ENCODE measurements at places on chromosomes 7 and 10. TPM values are rescaled to one million over a fixed set of nuclear protein-coding genes. Genes with fewer than 3 reads are reported as not detected.

DNA sequence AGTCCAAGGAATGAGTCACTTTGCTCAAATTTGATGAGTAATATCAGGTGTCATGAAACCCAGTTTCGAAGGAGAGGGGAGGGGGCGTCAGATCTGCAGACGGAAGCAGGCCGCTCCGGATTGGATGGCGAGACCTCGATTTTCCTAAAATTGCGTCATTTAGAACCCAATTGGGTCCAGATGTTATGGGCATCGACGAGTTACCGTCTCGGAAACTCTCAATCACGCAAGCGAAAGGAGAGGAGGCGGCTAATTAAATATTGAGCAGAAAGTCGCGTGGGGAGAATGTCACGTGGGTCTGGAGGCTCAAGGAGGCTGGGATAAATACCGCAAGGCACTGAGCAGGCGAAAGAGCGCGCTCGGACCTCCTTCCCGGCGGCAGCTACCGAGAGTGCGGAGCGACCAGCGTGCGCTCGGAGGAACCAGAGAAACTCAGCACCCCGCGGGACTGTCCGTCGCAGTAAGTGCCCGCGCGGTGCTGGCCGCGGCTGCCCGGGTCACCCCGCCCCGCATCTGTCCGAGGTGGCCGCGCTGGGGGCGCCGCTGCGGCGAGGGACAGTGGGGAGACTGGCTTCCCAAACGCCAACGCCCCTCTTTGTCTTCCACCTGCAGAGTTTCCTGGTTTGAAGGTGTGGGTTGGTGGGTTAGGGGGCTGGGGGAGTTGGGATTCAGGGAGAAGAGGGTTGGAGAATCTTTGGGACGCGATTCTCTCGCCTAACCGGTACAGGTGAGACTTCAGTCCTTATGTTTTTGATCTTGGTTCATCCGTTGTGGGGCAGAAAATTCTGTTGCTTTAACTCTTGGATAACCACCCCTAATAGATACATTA lies at the start of gene TAC1:
Gene TAC1, plus strand, starts transcription at position 351 of the 829 bp plus-strand sequence. CDS start 527 bp downstream, outside the sequence.
- no peak for DNase-seq

GRCh38 chr7:91280185-91280584 lies 16.0 kb downstream of the FZD1 start:
- no peak for DNase-seq

DNA sequence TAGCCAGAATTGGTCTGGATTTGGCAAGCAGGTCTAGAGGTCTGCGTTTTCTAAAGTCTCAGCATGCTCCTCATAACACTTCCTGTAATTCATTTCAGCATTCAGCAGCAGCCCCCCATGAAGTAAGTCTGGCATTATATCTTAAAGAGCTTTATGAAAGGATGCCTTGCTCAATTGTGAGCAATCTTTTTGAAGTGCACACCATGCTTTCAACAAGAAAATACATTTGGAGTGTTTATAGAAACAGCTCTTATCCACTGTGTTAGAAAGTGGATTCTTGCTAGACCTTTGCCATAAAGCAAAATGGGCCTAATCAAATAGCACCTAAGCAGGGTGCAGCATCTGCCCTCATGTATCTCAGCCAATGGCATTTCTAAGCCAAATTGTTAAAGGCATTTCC lies 378.0 kb upstream of the AKR1E2 start:
- DNase-seq: no peak

PNLIPRP1 gene
- total RNA-seq: not detected

DNA sequence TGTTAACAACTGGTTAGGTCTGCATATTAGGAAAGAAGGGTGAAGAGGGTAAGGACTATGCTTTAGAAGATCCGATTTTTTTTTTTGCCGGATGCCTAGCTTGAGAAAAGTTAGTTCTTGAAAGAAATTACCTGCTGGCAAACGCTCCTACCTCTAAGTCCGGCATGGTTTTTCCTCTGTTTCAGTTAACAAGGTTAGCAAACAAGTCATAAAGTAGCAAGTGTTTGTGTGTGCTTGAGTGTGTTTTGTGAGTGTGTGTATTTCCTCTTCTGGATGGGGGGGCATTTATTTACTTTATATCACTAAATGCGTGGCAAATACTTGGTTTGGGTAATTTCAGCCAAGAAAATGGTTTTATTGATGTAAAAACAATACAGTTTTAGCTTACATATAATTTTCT lies 195.6 kb downstream of the SUGCT start:
- DNase-seq: no peak

AGR3 gene
- total RNA-seq: not detected

DNA sequence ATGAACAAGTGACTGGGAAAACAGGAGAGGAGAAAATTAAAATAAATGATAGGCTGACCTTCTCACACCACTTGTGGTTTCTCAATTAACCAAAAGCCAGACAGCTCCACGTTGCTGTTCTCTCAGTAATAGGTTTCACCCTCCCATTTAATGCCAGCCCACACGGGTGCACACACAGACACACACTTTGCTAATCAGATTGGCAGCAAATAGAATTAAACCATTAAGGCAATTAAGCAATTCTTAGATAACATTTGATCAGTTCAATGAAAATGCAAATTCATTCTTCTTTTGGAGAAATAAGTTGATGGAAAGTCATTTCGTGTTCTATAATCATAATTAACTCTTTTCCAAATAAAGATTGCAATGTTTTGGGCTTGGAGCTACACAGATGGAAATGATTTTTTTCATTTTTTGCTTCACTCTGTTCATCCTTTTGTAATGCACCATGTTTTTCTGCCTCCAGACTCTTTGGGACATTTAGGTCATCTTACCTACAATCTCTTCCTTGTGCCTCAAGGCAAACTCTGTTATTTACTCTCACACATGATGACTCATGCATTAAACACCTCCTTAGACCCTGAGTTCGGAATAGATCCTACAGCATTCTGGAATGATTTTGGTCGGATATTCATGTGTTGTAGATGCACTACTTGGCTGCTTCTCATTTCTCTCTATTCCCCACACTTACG lies 700.7 kb downstream of the AUTS2 start:
- no peak for DNase-seq

DNA sequence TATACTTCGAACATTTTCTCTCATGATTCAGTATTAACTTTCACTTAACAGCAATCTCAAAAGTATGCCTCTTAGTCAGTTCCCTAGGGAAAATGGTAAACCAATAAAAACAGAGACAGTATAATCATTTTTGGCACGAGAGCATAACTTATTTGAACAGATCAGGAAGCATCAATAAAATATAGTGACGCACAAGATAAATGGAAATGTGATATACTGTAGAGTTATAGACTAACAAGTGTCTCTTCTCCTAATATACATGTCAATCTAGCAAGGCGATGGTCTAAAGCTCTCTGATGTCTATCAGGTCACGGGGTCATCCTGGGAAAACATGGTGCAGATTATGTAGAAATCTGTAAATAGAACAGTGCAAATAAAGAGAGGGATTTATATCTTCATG lies 131.6 kb downstream of the HGF start:
- no peak for DNase-seq
